D721Med (cell line): ENCODE measurements at places on chromosomes 1 and 21.

DNA sequence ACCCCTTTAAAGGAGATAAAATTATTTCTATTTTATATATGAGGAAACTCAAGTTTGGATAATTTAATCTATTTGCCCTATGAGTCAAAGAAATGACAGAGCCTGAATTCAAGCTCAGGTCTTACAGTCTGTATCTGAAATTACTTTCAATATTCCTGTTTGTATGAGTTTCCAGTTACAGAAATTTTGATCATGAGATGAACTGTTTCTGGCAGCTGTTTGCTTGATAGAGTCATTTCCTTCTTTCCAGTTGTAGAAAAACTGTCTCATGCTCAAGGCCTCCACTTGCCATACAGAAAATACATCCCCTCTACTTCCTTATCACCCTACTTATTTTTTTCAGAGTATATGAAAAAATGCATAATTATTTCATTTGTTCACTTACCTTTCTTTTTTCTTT is 87.6 kb downstream of the PTPRC start:
- DNase-seq: no peak

- no peak for DNase-seq
These were observed 34.7 kb downstream of the B3GALT5 start for GRCh38 chr21:39647476-39647875.

DNA sequence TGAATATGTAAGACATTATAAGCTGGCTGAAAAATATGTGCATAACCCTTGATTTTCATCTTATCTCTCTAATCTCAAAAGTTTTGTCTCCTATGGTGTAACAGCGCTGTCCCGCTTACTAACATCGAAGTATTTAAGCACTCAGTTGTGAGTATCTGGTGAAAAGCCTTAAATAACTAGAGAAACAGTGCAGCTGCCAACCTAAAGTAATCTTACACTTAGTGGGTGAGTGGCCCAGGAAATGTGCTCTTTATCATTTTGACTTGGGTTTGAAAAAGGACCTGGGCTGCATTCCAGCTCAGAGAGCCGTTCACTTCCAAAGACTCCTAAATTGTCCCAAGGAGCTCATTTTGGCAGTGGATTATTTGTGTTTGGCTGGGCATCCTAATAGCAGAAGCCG is 225.9 kb downstream of the SPATA17 start:
- no peak for DNase-seq

GRCh38 chr1:198939956-198940355 is 301.1 kb downstream of the PTPRC start:
- no peak for DNase-seq

DNA sequence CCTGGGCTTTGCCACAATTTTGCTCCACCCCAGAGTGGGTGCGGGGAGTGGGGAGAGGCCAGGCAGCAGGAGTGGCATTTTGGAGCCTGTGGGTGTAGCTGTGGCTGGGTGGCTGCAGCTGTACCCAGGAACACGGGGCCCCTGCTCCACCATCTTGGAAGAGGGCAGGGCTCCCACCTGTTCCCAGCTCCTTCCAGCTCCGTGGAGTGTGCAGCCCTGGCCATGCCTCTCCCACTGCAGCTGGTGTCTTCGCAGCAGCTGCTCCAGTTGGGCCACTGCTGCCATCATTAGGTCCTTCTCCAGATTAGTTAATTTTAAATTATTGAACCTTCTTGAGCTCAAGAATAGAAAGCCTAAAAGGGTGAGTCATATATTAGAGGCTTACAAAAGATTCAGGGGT is 17.6 kb downstream of the FAM20B start:
- DNase-seq: no peak

DNA sequence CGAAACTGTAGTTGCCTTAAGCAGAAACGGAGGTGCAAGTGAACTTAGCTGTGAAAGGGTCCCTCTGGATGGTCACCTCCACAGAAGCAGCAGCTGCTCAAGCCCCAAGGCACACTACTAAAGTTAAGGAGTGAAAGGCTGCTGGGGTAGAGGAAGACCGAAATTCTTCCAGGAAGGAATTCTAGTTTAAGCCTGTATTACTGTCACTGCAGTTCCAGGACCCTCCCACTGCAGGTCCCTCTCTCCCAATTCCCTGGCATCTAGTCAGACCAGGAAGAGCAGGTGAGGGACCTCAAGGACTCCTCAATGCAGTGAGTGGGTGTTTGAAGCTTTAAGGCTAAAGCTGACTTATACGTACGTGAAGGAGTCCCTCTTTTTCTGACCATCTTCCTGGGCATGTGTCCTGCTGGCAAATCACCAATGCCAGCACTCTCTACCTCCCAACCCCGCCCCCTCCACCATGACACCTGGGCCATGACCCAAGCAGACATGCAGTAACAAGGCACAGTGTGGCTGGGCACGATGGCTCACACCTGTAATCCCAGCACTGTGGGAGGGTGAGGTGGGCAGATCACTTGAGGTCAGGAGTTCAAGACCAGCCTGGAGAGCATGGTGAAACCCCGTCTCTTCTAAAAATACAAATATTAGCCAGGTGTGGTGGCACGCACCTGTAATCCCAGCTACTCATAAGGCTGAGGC is 57.2 kb downstream of the TGFBR3 start:
- no peak for DNase-seq

GRCh38 chr1:201222125-201222524 is 31.5 kb downstream of the IGFN1 start:
- DNase-seq: no peak

GRCh38 chr1:84344286-84344685 is 42.8 kb downstream of the SAMD13 start:
- DNase-seq: no peak

GRCh38 chr1:153526132-153526543 is 9.7 kb downstream of the S100A6 start:
- no peak for DNase-seq

DNA sequence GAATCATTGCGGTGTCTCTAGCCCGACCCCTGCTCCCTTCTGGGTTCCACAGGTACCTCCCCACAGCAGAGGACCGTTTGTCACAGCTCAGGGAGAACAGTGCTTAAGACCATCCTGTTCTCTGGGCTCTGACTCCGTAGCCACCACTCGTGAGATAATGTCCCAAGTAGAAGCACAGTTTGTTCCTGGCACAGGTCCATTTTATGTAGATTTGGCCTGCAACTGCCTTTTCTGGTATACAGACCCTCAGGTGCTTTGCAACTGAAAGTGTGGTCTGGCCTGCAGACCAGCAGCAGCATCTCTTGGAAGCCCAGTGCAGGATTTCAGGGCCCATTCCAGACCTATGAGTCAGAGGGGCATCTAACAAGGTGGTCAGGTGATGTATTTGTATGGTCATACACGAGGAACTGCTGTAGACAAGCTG is 28.4 kb upstream of the TMEM125 start:
- no peak for DNase-seq
